ENCODE measurements at places on chromosomes 6 and 20. TPM values are rescaled to one million over a fixed set of nuclear protein-coding genes. Genes with fewer than 3 reads are reported as not detected.

GRCh38 chr20:61027218-61027617 lies 224.8 kb upstream of the CDH4 start:
- ATAC-seq: no peak

GRCh38 chr6:74756923-74757322 lies 448.9 kb downstream of the COL12A1 start:
- no peak for ATAC-seq

GRCh38 chr6:39075807-39076622 lies 27.4 kb downstream of the GLP1R start:
- ATAC-seq: no peak

DNA sequence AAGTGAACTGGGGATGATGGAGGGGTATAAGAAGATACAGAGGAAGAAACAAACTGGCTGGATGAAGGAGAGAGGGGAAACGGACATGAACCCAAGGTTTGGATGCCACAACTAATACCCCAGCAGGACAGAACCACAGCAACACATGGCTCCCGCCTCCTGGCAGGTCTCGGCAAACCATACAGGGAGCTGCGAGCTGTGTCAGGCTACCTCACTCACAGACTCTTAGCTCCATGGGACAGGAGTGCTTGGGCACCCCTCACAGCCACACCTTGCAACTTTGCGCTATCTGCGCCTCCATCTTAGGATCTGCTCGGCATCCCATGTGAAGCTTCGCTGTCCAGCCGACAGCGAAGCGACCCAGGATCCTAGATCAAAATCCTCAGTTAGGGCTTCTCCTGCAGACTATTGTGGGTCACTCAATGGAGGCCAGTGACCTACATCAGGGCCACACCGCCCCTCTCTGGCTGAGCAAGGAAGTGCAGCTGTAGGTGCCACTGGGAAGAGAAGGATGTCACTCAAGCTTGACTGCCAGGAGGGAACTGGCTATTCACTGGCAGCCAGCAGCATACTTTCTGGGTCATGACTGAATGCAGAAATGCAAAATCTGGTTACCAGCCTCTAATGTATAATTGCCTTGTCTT lies 174.4 kb upstream of the RIN2 start:
- peak; percentile 6 for ATAC-seq

DNA sequence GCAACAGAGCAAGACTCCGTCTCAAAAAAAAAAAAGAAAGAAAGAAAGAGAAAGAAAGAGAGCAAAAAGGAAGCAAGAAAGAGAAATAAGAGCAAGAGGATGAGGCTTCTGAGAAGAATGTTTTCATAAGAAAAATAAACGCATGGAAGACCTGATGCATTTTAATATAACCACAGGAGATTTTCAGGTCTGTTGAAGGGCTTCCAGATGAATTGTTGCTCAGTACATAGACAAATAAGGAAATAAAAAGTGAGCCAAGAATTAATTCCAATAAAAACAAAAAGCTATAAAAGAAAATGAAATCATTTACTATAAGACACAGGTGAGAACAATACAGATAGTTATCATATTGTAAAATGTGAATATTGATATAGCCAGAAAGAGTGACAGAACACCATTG lies 43.5 kb downstream of the PERP start:
- no peak for ATAC-seq

The PSORS1C2 gene
- total RNA-seq: not detected

The CALHM4 gene
- total RNA-seq: not detected

The IRAK1BP1 gene
- total RNA-seq: 0.58 TPM
